ENCODE measurements at places on chromosomes 1 and 21.

- DNase-seq: no peak
Observed at GRCh38 chr1:64984737-64985136, 18.4 kb upstream of the JAK1 start.

DNA sequence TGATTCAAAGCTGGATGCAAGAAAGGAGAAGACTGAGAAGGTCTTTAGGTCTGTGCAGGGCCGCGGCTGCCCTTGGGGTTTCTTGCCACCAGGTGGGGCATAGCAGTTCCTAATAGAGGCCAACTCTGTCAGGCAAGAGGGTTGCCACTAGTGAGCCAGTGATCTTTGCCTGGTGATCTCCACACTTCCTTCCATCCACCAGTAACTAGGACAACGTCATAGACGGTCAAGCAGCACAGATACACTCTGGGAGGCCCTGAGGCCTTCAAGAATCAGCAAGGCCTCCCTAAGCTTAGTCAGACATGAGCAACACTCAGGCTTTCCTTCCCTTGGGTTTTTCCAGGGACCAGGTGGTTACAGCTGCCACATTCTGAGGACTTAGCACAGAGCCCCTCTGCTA lies 32.9 kb upstream of the ATP2B4 start:
- DNase-seq: peak; percentile 31

DNA sequence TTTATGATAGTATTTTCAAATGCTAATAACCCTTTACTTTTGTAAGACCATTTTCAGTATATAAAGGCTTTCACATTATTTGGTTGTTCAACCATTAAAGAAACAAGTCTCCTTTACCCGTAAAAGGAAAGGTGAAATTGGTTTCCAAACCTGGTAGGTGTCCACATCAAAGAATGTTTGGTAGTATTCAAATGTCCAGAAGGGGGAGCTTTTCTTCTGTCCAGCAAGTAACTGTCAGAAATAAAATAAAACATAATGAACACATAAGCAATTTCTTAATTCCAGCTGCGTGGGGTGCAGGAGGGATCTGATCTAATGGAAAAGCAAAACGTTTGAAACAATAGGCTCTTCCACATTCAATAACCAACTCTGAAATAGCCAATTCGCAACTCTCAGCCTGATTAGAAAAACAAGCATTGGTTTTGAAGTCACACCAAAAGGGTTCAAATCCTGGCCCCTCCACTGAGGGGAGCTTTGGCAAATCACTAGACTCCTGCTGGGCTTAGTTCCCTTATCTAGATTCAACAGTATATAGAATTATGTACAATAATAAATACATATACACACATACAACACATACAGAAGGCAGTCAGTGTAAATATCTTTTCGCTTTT lies 11.0 kb downstream of the YIPF1 start:
- DNase-seq: no peak

GRCh38 chr1:110243146-110243545 lies 33.0 kb downstream of the KCNC4 start:
- DNase-seq: no peak

GRCh38 chr1:43882763-43883162 lies 50.8 kb upstream of the ARTN start:
- no peak for DNase-seq

DNA sequence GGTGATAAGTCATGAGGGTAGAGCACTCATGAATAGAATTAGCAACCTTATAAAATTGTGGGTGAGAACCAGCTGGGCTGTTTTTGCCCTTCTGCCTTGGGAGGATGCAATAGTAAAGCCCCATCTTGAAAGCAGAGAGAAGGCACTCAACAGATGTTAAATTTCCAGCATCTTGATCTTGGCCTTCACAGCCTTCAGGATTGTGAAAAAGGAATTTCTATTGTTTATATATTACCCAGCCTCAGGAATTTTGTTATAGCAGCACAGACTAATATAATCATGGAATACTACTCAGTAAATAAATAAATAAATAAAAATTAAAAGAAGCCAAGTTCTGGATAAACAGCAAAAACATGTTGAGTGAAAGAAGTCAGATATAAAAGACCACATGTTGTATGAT lies 175.2 kb downstream of the KCNT2 start:
- DNase-seq: no peak

DNA sequence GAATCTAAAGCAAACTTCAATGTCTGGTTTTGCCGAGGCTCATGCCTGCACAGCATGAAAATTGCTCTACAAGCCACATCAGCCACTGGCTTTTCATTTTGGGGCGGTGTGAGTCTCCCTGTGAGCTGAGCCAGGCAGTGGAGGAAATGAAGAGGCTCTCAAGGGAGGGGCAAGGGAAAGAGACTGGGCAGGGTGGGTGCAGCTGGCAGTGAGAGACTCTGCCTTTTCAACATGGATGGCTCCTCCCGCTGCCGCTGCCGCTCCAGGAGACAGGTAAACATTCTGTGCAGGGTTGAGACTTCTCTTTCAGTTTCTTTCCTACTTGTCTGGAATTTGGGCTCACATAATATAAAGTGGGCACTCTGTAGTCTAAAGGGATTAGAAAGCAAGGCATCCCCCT lies 11.3 kb upstream of the CTSE start:
- no peak for DNase-seq

- DNase-seq: no peak
Observed at GRCh38 chr1:234109840-234110239, 205.4 kb downstream of the SLC35F3 start.

- DNase-seq: no peak
Observed at GRCh38 chr1:110293601-110294104, 45.5 kb upstream of the RBM15 start.

DNA sequence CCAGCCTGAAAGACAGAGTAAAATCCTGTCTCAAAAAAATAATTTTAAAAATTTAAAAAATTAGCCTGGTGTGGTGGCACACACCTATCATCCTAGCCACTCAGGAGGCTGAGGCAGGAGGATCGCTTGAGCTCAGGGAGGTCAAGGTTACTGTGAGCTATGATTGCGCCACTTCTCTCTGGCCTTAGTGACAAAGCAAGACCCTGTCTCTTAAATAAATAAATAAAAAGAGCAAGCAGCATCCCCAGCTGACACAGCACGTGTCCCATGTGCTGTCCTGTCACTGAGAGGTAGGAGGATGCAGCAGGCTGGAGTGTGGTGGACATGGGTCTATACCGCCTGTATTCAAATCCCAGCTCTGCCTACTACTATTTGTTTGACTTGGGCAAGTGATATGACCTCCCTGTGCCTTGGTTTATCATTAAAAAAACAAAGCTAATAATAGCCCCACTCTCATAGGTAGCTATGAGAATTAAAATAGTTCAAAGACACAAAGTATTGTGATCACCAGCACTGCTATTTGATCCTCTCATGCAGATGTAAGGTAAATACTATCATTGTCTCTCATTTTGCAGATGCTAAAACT lies 22.2 kb upstream of the ECE1 start:
- DNase-seq: no peak

GRCh38 chr1:5651964-5652821 lies 340.0 kb downstream of the NPHP4 start:
- no peak for DNase-seq

GRCh38 chr1:15299179-15299578 lies 52.2 kb downstream of the FHAD1 start:
- DNase-seq: no peak

- no peak for DNase-seq
Observed at GRCh38 chr1:169906938-169907337, 13.2 kb upstream of the SCYL3 start.

DNA sequence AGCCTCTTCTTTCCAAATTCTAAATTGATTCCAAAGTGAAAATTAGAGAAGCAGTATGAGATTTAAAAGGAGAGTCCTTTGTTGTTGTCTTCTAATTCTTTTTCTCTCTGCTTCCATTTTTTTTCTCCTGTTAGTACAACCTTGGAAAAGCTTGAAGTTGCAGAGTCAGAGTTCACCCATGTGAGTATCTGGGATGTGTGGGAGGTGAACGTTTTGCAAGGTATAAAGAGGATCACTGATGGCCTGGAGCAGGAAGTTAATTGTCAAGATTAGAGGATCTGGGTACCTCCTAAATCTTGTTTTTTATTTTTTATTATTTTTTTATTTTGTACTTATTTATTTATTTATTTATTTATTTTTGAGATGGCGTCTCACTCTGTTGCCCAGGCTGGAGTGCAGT lies 7.7 kb upstream of the PSMD4 start:
- DNase-seq: no peak

DNA sequence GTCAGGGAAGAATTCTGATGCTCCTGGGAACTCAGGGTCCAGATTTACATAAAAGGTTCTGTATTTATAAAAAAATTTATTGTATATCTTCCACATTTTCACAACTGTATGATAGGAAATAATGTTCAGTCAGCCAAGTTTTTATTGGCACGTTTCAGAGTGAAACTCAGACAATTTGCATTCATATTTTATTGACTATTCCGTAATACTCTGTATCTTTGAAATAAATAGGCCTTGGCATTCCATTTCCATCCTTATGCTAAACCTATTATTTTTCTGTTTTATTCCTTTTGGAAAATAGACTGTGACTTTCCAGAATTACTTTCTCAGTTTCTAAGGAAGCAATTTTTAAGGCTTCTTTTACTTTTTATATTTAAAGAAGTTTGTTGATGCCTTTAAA lies 329.0 kb downstream of the OLFM3 start:
- DNase-seq: no peak

DNA sequence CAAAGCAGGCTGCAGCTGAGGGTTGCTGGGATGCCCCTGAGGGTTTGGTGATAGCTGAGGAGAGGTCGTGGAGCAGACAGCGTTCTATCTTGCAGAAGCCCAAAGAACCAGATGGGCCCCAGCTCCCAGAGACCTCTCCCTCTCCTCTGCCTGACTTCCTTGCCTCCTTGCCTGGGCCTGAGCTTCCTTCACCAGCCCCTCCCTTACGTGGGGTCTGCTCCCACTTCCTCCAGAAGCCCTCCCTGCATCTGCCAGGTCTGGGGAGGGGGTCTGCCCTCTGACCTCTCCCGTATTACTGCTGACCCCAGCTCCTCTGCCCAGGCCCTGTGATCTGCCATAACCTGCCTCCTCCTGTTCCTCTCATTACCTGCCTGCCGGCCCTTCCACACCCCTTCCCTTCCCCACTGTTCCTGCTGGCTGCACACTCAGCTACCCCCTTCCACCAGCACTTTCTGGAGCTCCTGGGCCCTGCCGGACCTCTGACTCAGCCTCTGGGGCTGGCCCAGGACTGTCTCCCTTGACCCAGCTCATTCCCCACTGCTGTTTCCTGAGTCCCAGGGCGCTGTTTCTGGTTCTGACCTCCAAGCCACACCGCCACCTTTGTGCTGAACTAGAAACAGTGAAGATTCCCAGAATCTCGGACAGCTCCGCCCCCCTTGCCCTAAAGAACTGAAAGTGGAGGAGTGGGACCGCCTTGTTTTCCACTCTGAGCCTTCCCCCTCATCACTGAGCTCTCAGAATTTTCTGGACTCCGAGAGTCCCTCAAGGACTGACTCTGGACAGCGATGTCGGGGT lies 237.7 kb upstream of the C1orf174 start:
- no peak for DNase-seq

DNA sequence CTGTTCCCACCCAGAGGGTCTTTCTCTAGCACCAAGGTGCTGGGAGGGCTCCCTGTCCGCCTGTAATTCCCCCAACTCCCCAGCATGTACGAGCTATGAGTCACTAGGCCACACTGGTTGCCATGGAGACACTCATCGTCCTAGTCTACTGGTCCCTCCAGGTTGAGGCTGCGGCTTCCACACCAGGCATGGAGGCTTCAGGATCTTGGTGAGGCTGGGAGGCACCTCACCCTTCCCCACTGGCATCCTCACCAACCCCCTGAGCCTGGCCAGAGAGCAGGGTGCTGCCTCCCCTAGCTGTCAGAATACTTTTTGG lies 75.6 kb upstream of the KAZN start:
- peak; percentile 22 for DNase-seq

DNA sequence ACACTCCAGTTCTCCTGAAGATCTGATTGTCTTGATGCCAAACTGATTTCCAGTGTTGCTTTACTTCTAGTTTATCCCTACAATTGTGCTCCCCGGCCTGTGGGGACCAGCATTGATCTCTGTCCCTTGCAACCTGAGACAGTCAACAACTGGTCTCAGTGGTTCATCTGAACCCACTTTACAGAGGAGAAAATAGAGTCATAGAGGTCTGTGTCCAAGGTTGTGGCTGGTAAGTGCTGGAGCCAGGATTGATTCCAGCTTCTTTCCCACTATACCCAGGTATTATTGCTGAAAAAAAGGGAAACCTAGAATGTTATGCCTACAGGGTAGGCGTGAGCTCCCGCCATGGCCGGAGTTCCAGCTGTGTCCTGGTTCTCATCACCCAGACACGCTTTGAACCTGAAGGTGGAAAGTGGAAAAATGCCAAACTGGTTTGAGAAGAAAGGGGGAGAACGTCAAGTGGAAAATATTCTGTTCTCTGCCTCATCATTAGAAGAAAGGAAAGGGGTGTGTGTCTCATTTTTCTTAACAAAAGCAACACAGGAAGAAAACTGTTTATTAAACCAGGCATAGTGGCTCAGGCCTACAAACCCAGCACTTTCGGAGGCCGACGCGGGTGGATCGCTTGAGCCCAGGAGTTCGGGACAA lies 60.7 kb upstream of the ITPKB start:
- DNase-seq: no peak

DNA sequence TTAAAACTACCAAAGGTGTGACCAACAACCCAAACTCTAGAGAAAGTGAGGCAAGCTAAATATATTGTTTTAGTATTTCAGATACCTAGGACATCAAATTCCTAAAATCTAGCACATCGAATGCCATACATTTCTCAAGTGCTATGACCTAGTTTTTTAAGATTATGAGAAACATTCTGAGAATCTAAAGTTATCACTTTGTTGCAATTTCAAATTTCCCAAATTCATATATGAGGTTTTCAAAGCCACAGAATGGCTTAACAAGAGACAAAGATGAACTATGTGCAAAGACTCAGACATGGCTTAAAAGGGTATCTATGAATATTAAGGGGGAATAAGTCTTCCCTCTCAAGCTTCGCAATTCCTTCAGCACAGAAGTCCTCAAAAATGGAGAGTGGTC lies 6.8 kb downstream of the SCYL3 start:
- DNase-seq: no peak

- no peak for DNase-seq
Observed at GRCh38 chr1:31795801-31796621, 19.8 kb downstream of the SPOCD1 start.

DNA sequence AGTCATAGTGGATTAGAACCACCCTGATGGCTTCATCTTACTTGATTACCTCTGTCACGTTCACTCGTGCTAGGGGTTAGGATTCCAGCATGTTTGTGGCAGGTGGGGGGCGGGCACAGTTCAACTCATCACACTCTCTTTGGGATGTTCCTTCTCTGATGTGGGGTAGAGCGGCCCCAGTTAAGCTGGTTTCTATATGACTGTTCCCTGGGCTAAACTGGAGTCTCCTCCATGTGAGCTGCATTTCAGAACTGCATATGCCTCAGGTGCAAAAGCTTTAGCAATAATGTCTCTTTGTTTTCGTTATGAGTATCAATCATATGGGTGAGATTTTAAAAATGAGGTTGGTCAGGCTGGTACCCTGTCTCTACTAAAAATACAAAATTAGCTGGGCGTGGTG lies 393.2 kb downstream of the RPS6KC1 start:
- no peak for DNase-seq

- DNase-seq: no peak
Observed at GRCh38 chr1:66265796-66266195, 268.2 kb upstream of the SGIP1 start.

GRCh38 chr1:18244762-18245161 lies 137.2 kb downstream of the IGSF21 start:
- DNase-seq: no peak
